ENCODE measurements at places on chromosomes 13 and 19. TPM values are rescaled to one million over a fixed set of nuclear protein-coding genes. Genes with fewer than 3 reads are reported as not detected.

CRB3 gene
- 2.7 TPM for total RNA-seq

DNA sequence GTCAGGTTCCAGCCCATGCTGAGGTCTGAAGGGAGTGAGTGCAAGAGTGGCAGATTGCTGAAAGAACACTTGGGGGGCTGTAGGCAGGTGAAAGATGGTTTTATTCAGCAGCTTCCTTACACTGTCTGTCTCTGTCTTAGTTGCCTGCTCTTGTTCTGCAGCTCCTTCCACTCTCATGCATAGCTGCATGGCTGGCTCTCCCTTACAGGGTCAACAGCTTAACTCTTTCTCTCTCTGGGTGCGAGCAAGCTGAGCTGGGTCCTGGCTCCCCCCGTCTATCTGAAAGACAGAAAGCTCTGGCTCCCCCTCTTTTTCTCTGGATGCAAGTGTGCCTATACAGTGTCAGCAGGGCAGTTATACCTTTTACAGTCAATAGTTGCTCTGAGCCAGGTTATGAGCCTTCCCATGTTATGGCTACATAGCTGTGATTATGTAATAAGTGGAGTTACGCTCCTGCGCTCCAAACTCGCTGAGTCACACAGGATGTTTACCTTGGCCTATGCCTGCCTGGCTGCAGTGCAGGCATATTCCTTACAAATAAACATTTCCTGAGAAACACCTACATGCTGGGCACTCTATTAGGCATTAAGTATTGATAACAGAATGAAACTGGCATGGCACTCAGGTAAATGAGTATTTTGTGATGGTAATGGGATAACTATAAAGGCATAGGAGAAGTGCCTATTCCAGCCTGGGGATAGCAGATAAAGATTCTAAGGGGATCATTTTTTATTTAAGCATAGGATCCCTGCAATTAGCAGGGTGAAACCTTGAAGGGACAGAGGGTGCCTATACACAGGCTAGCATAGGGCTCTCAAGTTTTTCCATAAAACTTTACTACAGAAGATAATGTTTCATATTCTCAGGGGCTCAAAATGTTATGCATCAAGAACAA, 826.9 kb upstream of the PCDH9 start:
- no peak for DNase-seq

- DNase-seq, result no peak
Measured at GRCh38 chr13:110377826-110378201, 70.7 kb downstream of the COL4A2 start.

GRCh38 chr13:98731925-98732324, 20.5 kb downstream of the SLC15A1 start:
- DNase-seq, result no peak

- no peak for DNase-seq
Measured at GRCh38 chr13:24328145-24328544, 18.8 kb downstream of the C1QTNF9 start.
